ENCODE measurements at places on chromosomes 4 and X.
A peak's percentile ranks its signal among the peaks of the same experiment; 100 is the strongest.

DNA sequence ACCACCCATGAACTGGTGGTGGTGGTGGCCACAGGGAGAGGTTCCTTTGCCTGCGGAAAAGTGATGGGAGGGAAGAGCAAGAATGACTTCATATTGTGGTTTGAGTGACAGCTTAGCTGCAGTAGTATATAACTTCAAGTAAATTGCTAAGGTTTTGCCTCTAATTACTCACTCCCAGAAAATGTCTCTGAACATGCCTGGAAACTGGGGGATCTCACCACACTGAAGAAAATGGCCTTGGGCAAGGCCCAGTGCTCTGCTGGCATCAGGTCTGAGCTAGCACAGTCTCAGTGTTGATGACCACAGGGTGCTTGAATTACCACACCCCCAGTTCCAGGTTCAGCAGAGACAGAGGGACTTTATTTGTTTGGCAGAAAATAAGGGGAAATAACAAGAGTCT, 2085.4 kb downstream of the ARAP2 start:
- DNase-seq, result no peak

- no peak for DNase-seq
Measured at GRCh38 chr4:85078016-85078415, 111.5 kb upstream of the WDFY3 start.

GRCh38 chr4:26248647-26249046, 72.2 kb upstream of the RBPJ start:
- DNase-seq, result peak; percentile 68

DNA sequence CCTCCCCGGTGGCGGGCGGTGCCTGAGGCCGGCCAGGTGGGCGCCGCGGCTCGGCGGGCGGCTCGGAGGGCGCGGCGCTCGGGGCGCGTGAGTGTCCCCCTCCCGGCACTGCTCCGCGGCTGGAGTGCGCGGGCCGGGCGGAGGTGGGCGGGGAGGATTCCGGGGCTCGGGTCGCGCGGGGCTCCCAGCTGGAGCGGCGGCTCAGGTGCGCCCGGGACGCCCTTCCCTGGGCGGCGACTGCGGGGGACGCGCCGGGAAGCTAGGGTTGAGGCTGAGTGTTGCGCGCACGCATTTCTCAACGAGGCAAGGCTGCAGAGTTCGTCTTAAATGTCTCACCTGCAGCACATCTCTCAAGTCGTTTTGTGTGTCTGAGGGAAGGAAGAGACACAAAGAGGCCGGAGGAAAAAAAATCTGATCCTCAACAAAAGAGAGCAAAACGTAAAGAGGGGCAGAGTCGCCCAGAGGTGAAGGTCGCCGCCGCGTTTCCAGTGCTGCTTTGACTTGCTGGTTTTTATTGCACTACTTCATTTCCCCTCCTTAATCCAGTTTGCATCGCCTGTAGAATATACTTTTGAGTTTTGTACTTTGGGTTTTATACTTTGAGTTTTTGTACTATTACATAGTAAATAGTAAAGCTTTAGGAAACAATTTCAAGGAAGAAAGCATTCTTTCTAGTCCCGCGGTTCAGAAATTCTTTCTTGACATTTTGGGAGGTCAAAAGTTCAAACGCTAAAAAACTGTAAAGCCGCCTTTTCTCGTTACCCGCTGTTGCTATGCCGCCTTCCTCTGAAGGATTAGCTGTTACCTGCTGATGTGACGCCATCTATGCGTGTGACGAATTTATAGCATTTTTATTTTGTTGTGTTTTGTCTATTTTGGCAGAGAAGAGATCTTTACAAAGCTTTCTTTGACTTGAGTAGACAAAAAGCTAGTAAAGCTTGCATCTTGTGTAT, 106.5 kb upstream of the STOX2 start:
- no peak for DNase-seq

GRCh38 chr4:89765966-89766365, 71.0 kb downstream of the SNCA start:
- peak; percentile 49 for DNase-seq

- DNase-seq, result no peak
Measured at GRCh38 chrX:119755981-119756533, 2.3 kb upstream of the SOWAHD start.

GRCh38 chr4:180557348-180557747, 1685.9 kb upstream of the TENM3 start:
- DNase-seq, result no peak

- peak; percentile 62 for DNase-seq
Measured at GRCh38 chr4:105666693-105667092, 41.8 kb downstream of the INTS12 start.

DNA sequence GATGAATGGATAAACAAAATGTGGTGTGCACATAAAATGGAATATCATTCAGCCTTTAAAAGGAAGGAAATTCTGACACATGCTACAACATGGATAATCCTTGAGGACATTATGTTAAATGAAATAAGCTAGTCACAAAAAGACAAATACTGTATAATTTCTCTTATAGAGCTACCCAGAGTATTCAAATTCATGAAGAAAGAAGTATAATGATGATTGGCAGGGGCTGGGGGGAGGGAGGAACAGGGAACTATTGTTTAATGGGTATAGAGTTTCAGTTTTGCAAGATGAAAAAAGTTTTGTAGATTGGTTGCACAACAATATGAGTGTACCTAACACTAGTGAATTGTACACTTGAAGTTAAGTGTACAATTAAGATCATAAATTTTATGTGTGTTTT, 153.9 kb upstream of the STK26 start:
- DNase-seq, result no peak

- DNase-seq, result no peak
Measured at GRCh38 chrX:31329298-31329697, 257.5 kb upstream of the FTHL17 start.

GRCh38 chr4:176883681-176884418, 91.1 kb upstream of the VEGFC start:
- DNase-seq, result peak; percentile 40

DNA sequence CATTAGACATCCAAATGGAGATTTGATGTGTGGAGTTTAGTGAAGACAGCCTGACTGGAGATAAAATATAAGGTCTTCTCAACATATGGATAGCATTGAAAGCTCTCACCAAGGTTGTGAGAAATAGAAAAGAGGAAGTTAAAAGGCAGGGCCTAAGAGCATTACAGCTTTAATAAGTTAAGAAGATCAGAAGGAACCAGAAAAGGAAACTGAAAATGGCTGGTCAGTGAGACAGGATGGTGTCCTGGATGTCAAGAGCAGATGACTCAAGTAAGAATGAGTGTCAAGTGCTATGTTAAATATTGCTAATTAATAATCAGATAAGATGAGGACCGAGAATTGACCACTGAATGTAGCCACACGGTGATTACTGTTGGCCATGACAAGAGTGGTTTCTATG, 642.9 kb downstream of the STPG2 start:
- DNase-seq, result no peak

- DNase-seq, result no peak
Measured at GRCh38 chr4:37632836-37633235, 53.3 kb downstream of the RELL1 start.

- peak; percentile 97 for DNase-seq
Measured at GRCh38 chr4:88803600-88804096, 106.0 kb upstream of the NAP1L5 start.

DNA sequence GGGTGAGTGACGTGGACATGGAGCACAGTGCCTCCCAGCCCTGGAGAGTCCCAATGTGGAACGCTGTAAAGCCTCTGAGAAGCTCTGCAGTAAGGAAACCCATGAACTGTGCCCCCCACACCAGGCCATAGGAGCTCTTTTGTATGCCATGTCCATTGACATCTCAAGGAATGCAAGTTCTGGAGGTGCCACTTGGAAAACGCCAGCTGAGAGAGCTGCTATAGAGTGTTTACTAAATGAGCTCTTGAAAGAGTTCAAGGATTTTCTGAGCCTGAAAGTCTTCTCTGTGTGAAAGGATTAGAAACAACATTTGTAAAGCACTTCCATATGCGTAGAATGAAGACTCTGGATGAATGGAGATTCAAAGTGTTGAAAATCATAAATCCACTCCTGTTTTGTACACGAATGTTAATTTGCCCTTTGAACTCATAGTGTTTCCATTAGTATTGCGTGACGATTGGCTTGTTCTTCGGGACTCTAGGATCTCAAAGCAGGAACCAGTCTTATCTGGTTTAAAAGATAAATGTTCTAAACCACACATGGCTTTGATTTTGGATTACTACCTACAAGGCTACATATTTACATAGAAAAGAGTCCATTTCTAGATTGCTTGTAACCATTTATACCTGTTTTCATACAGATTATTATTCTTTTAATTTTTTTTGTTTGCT, 41.8 kb upstream of the STOX2 start:
- DNase-seq, result no peak

- no peak for DNase-seq
Measured at GRCh38 chr4:165319030-165319429, 8.4 kb upstream of the MSMO1 start.

DNA sequence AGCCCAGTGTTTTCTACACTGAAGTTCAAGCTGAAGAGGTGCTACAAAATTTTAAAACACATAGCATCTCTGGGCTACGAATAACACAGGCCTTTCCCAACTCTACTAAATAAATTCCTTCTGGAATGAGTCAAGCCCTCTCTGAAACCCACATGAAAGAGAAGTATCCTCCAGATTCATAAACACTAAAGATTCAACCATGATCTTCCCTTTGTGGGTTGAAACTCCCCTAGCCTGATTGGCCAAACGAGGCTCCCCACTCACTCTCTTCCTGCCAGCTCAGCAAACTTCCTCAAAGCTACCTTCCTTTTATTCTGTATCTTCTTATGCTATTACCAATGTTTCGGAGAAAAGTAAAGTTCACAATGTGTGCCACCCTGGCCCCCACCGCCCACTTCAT, 95.4 kb downstream of the NKX6-1 start:
- DNase-seq, result no peak

- no peak for DNase-seq
Measured at GRCh38 chr4:27000122-27000521, 139.5 kb downstream of the STIM2 start.

DNA sequence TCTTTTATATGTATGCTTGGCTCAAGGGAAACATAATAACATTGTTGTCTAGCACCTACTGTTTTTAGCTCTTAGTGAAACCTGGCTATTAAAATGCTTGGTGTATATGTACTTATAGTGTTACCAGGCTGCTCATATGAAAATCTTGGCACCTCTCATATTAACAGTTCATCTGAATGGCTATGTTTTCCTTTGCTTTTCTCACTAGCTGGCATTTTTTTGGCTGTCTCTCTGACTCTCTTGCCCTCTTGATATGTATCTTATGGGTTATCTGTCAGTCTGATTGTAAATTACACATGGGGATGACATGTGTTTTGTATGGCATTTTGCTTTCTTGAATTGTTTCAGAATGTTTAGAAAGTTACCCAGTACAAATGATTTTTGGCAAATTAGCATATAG, 158.0 kb downstream of the ARHGAP24 start:
- no peak for DNase-seq

GRCh38 chrX:29941287-29941686, 274.1 kb upstream of the MAGEB2 start:
- DNase-seq, result peak; percentile 55

DNA sequence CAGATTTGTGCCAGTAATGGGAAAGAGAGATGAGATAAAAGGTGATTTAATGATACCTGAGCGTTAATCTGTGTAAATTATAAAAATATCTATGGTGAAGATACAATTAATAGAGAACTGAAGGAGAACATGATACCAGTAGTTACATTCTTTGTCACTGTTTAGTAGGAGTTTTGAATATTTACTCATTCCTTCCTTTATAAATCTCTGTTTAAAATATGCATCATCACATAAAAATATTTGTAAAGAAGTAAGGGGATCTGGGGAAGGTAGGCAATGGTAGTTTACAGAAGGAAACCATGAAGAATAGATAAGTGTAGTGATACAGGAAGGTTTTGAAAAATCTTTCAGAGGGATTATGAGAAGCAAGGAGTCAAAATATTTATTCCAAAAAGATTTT, 190.6 kb upstream of the PCDH18 start:
- DNase-seq, result no peak

GRCh38 chrX:102338162-102338561, 91.2 kb downstream of the NXF2 start:
- no peak for DNase-seq

- no peak for DNase-seq
Measured at GRCh38 chr4:93870876-93871458, 42.4 kb downstream of the ATOH1 start.

- DNase-seq, result peak; percentile 74
Measured at GRCh38 chrX:39808471-39808917, 289.3 kb downstream of the BCOR start.

- DNase-seq, result no peak
Measured at GRCh38 chr4:3429651-3430050, 12.1 kb upstream of the HGFAC start.

- peak; percentile 71 for DNase-seq
Measured at GRCh38 chr4:98516042-98516440, 142.4 kb downstream of the TSPAN5 start.

- DNase-seq, result peak; percentile 90
Measured at GRCh38 chr4:173413036-173413435, 14.1 kb upstream of the SCRG1 start.

- DNase-seq, result peak; percentile 74
Measured at GRCh38 chr4:11669156-11669555, 240.5 kb upstream of the HS3ST1 start.

GRCh38 chr4:109966891-109967481, 54.3 kb downstream of the EGF start:
- DNase-seq, result no peak

- no peak for DNase-seq
Measured at GRCh38 chrX:16028576-16028975, 94.8 kb upstream of the GRPR start.

DNA sequence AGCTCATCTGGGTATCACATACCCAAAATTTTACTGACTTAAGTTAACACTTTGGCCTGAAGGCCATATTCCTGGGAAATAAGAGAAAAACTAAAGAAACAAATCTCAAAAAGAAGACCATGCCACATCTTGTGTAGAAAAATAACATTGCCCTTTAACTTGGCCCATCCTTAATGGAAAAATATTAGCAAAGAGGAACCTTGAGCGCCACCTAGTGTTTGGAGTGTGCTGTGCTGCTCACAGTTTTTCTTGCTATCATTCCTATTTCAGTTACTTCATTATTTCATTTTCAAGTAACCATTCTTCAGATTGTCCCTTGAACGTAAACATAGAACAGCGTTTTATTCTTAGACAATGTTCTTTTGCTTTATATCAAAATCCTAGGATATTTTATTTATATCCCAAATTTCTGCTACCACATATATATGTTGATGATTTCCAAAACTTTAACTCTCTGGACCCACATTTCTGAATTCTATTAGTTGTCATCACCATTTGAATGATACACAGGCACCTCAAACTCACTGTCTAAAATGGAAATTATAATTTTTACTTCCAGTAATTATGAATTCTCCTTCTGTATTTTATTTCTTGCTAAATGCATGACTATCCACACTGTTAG, 999.0 kb upstream of the ADGRL3 start:
- peak; percentile 62 for DNase-seq

DNA sequence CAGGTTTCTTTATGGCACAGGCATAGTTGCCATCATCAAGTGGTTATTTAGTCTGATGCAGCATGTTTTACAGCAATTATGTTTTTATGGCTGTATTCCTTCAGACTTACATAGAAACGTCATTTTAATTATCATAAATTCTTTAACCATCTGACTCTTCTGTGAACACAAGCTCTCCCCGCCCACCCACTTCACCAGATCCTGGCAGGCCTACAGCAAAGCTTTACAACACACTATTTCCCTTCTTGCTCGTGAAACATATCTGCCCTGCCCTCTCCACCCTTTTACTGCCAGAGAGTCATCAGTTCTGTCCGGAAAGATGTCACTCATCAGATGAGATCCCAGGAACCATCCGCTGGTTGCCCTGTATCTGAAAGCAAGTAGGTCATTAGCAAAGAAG, 120.5 kb downstream of the HS6ST2 start:
- no peak for DNase-seq

Measured in cardiac fibroblast (primary cell).